ENCODE measurements at places on chromosomes 4 and X.

DNA sequence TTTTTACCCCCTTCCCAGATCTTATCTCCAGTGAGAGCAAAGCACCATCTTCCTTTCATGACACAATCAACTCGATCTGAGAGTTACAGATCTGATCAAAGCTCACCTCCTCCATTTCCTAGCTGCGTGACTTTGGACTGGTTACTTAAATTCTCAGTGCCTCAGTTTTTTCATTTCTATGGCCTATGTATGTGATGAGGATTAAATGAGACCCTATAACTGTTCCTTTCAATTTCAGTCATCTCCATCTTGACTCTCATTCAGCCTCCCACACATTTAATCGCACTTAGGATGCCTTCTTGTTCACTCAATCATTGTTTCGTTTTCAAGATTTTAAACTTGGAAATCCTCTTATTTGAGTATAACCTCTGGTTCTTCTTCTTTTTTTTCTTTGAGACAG, 20.1 kb upstream of the CXCR3 start:
- DNase-seq, result no peak

DNA sequence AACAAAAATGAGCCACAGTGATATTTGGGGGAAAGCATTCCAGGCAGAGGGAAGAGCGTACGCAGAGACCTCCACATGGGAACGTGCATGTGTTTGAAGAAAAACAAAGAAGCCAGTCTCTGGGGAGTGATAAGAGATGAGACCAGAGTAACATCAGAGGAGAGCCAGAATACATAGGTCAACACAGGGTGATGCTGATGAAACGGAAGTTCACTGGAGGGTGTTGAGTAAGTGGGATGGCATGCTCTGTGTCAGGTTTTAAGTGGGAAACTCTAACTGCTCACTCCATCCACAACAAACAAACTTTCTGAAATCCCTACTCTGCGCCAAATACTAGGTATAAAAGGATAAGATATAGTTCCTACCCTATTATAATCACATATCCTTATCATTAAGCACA, 110.0 kb downstream of the ARHGAP6 start:
- DNase-seq, result no peak

GRCh38 chrX:8037593-8038348, 110.6 kb upstream of the PNPLA4 start:
- no peak for DNase-seq

- no peak for DNase-seq
Observed at GRCh38 chr4:127209580-127210095, 423.1 kb upstream of the INTU start.

DNA sequence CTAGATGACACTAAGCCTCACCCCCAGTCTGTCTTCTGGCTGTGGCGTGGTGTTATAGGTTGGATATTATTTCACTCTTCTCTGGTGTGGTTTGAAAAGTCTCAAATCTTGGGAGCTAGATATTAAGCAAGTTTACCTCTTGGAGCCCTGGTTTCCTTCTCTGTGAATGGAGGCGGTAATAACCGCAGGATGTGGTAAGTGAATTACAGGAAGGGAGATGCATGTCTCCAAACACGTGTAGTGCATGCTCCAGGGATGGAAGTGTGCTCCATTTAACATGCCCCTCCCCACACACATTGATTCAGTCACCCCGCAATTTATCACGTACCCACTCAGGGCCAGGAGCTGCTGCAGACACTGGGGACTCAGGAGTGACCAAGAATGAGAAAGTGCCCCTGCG, 4.9 kb downstream of the ZNF275 start:
- no peak for DNase-seq

- DNase-seq, result no peak
Observed at GRCh38 chrX:47743504-47743903, 84.5 kb upstream of the UXT start.

DNA sequence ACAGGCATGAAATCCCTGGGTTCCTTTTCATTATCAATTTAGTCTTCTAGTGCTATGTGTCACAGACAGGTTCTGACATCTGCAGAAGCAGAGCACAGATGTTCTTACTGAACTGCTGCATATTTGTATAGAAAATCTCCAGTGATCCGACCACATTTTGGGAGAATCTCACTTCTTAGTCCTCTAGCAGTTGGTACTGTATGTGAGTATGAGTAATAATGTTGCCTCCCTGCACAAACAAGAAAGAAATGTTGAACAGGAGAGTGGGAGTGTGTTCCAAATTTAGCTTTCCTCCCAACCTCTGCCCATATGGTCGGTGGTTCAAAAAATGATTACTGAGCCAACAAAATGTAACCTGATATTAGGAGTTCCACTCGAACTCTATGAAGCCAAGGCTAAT, 165.3 kb upstream of the GPC4 start:
- DNase-seq, result no peak

DNA sequence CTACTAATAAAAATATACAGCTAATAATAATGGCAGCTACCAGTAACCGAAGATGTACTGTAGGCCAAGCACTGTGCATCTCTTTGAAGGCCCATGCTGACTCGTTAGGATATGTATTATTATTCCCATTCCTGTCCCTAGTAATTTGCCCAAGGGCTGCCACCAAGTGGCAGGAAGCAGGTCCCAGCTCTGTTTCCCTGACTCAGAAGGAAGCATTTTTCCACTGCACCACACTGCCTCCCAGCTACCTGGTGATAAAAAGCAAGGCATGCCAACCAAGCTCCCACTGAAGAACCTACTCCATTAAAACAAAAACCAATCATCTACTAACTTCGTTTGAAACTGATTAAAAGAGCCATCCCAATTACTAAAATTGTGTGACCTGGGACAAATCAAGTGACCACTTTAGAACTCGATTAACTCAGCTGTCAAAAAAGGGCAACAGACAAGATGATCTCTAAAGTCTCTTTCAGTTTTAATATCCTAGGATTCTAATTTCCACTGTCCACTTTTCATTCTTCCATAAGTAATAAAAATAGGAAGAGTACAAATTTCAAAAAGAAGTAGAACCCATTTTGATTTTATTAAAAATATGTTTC, 24.3 kb upstream of the PGM2 start:
- DNase-seq, result no peak

GRCh38 chr4:141833209-141833608, 196.8 kb downstream of the IL15 start:
- DNase-seq, result no peak

DNA sequence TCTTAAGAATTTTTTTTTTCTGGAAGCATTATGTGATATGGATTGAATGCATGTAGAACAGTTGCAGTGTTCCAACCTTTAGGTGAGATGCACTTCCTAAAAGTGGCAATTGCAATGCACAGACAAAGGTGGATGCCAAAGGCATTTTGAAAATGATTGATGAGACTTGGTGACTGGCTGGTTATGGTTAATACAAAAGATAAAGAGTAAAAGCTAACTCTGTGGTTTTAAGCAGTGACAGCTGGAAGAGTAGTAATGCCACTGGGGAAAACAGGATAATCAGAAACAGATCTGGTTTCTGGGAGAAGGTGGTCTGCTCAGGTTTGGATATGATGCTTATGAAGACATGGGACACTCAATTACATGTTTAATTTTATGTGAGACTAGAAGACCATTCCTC, 345.6 kb downstream of the RPA4 start:
- no peak for DNase-seq

DNA sequence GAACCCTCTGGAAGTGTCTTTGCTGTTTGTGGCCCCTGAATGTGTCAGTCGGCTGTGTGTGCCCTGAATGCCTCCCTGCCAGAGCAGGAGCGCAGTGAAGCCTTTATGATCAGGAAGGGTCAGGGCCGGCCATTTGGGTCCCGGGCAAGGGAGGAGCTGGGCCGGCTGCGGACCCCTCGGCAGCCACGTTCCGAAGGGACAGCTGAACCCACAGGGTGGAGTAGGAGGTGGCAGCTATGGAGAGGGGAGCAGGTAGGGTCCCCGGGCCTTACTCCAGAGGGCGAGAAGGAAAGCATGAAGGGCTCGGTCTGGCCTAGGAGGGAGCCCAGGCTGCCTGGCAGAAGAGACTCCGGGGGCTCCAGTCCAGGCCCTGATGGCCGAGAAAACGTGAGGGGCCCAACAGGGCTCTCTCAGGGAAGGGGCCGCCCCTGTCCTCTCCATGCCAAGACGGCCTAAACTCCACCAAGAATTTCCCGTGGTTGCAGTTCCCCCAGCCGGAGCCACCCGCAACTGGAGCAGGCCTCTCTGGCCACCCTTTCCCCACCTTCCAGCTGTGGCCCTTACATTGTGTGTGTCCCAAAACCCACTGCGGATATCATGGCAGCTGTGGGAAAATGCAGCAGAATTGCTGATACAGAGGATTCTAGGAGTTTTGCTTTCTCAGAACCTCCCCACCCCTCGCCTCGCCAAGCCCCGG, 182.2 kb upstream of the STK26 start:
- no peak for DNase-seq

- no peak for DNase-seq
Observed at GRCh38 chrX:14926471-14926870, 53.2 kb downstream of the MOSPD2 start.

DNA sequence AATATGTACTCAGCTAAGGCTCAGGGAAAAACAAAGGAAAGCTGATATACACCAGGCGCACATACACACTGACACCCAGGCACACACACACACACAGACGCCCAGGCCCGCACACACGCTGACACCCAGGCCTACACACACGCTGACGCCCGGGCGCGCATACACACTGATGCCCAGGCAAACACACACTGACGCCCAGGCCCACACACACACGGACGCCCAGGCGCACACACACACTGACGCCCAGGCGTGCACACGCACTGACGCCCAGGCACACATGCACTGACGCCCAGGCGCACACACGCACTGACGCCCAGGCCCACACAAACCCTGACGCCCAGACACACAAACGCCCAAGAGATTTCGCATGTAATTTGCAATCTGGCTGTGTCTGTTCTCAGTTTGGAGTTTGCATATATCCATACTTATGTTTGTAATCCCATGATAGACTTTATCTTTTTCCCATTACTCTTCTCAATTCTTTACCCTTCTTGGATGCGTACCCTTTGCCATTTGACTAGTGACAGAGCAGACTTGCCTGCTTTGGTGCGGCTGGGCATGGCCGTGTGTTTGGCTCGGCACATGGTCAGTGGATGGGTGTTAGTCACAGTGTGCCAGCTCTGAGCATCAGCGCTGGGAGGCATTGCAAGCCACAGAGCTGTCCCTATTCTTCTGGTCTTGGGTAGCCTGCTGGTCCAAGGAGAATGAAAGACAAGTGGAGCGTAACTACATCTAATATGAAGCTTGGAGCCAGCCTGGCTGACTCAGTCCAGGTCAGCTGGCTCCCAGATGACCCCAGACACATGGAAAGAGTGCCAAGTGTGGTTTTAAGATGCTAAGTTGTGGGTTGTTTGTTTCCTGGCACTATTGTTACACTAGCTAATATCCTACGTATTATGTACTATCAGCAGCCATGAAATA, 632.4 kb upstream of the ZFP42 start:
- no peak for DNase-seq

DNA sequence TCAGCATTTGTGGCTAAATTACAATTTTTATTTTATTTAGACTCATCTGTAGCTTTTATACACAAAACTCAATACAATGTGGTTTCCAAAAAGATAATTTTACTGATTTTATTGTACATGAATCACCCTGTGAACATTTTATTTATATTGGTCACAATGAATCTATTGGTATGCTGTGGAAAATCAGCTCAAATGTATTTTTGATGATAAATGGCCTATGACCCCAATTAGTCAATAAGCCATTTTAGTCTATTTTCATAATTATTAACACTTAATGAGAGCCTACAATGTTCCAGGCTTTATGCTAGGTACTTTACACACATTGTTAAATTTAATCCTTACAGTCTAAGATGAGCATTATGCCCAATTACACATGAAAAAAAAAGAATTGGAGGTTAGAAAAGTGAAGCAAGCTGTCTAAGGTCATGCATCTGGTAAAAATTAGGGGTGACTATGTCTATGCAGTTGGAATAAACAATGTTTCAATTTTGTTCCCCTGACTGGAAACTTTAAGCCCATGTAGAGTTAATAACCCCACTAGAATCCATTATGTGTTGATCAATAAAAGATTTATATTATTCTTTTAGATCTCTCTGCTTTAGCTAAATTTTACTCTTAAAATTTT, 344.7 kb downstream of the PABPC4L start:
- DNase-seq, result no peak

DNA sequence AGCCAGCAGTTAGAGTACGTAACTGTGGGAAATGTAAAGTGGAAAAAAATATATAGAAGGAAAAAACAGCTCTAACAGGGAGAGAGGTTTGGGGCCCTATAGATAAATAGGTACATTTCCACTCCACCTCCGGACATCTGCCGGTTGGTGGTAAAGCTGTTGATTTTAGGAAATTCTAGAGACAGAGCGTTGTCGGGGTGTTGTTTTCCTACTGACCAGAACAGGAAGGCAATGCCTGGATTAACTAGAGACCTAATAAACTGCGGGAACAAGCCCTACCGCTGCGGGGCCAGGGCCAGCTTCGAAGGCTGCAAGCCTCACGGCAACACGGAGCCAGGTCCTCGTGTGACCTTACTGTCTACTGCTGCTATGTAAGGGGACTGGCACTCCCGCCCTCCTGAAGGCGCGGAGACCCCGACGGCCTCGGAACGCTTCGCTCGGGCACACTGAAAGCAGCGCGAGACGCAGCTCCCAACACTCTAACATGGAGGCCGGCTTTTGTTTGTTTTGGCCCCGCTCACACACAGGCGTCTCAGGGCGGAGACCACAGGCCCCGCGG, 702 bp upstream of the CDKN2AIP start:
- no peak for DNase-seq

GRCh38 chrX:129653971-129654651, 645 bp downstream of the APLN start:
- no peak for DNase-seq

DNA sequence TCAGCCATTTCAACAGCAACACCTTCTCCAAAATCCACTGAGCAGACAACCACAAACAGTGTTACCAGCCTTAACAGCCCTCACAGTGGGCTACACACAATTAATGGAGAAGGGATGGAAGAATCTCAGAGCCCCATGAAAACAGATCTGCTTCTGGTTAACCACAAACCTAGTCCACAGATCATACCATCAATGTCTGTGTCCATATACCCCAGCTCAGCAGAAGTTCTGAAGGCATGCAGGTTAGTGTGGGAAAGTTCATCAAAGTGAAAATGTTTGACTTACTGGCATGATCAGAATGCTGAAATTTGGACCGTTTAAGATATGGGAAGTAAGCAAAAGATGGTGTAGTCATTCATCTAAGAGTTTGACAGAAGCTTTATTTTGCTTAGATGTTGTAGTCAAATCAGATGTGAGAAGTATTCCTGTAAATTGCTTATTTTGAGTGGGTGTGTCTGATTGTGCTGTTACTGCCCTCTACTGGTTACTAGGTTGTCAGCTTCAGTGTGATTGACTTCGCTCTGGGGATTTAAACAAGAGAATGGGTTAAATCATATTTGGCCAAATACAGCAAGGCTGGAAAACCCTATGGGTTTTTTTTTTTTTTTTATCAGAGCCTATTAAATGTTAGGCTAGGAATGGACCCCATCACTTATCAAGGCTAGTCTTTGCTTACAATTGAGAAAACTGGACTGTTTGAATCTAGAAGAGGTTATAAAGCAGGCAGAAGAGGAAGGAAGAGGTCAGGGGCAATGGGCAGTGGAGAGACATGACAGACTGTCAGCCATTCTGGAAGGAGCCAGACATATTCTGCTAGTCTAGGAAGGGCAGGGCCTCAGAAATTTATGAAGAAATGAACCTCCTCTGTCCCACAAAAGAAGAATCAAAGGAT, 130.3 kb downstream of the DIPK2B start:
- no peak for DNase-seq

All from H1 (cell line).